ENCODE measurements at places on chromosomes 2 and 18.

DNA sequence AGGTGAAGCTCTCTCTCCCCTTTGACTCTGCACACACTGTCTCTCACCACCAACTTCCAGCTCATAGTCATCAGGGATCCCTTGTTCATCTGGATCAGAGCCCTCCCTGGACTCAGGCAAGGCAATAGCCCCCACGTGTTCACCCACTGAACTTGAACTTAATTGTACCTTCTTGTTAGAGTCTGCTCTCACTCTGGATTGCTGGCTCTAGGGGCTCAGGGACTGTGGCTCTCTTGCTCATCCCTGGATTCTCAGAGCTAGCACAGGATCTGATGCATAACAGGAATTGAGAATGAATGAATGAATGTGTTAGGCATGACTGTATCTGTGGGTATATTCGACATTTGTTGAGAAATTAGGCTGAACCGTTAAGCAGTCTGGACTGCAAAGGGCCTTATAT, 16.7 kb upstream of the ASAP2 start:
- DNase-seq = no peak

- DNase-seq = no peak
These were observed 58.0 kb downstream of the FAM168B start for GRCh38 chr2:131035112-131035825.

- DNase-seq = no peak
These were observed 38.7 kb downstream of the TTC39C start for GRCh38 chr18:24053211-24053610.

DNA sequence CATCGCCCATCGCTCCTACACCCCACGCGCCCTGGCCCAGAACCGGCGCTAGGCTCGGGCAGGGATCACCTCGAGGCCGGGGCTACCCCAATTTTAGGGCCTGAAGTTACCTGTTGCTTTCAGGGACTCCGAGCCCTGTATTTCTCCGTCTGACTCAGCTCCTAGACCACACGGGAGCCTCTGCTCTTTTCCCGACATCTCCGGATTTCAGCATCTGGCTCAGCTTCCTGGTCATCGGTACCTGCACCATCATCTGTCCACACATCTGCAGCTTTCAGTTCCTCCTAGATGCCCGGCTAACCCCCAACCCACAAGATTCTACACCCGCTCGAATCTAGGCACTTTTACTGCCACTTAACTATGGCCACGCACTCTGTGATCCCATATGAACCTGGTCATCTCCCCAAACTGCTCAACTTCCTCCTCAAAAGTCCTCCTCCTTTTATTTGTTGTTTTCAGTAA, 12.1 kb upstream of the HMSD start:
- no peak for DNase-seq

- DNase-seq = no peak
These were observed 262.1 kb downstream of the CPS1 start for GRCh38 chr2:210818473-210818872.

DNA sequence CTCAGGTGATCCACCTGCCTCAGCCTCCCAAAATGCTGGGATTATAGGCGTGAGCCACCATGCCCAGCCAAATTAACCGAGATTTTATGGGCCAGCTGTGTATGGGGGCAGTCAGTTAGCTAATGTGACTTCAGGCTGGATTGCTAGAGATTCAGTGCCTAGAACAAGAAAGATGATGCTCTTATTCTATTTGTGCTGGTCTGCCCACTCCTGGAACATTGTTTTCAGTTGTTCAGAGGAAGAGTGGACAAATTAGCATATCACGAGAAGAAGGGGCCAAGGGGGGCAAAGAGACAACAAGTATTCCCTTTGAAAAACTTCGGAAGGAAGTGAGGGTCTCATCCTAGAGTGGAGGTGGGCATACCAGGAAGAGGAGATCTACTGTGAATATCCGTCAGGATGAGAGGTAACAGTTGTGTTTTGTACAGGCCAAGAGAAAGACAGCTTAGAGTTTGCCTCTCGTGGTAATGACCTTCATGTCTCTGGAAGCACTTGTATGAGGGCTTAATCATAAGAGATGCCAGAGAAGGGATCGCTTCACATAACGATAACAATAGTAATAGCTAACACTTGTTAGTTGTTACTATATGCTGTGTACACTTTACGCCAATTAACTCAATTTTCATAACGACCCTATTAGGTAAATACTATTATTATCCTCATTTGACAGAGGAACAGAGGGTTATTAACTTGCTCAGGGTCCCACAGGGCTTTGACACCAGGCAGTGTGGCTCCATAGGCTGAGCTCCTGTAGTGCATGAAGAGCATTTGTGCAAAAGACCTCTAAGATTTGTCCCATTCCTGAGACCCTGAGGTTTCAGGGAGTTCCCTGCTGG, 138.3 kb downstream of the DDX1 start:
- DNase-seq = no peak

GRCh38 chr2:96924775-96925747, 55.2 kb upstream of the SEMA4C start:
- no peak for DNase-seq

GRCh38 chr18:11761553-11761952, 72.5 kb downstream of the GNAL start:
- DNase-seq = no peak

GRCh38 chr18:13449651-13450050, 231.1 kb downstream of the LDLRAD4 start:
- no peak for DNase-seq
